ENCODE measurements at places on chromosomes 13 and 19. TPM values are rescaled to one million over a fixed set of nuclear protein-coding genes. Genes with fewer than 3 reads are reported as not detected.

The ZNF578 gene
- total RNA-seq, result 0.34 TPM

DNA sequence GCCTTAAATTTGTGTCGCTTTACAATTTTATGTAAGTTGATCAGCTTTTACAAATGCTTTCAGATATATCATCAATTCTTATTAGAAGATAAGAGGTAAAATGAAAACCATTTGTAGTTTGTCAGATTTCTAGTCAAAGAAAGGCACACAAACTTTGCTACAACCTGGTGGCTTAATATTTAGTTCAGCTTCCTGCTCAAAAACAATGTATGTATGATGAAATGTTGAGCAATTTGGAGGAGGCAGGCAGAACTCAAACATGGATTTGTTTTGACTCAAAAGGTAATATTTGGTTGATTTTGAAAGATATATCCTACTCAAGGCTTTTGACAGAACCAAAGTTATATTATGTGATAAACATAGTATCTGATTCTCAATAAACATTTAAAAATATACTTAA is 24.2 kb downstream of the NEK5 start:
- DNase-seq, result no peak

GRCh38 chr13:110648848-110649421 is 33.6 kb downstream of the NAXD start:
- no peak for DNase-seq

DNA sequence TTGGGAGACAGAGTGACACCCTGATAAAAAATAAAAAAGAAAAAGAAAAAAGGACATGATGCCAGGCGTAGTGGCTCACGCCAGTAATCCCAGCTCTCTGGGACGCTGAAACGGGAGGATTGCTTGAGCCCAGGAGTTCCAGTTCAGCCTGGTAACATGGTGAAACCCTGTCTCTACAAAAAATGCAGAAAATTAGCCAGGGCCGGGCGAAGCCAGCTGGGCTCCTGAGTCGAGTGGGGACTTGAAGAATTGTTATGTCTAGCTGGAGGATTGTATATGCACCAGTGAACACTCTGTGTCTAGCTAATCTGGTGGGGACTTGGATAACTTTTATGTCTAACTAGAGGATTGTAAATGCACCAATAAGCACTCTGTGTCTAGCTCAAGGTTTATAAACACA is 32.3 kb downstream of the TMPRSS9 start:
- DNase-seq, result no peak

The MEIOSIN gene
- not detected for total RNA-seq

The KRTDAP gene
- total RNA-seq, result 3.3 TPM

The FFAR2 gene
- total RNA-seq, result not detected

DNA sequence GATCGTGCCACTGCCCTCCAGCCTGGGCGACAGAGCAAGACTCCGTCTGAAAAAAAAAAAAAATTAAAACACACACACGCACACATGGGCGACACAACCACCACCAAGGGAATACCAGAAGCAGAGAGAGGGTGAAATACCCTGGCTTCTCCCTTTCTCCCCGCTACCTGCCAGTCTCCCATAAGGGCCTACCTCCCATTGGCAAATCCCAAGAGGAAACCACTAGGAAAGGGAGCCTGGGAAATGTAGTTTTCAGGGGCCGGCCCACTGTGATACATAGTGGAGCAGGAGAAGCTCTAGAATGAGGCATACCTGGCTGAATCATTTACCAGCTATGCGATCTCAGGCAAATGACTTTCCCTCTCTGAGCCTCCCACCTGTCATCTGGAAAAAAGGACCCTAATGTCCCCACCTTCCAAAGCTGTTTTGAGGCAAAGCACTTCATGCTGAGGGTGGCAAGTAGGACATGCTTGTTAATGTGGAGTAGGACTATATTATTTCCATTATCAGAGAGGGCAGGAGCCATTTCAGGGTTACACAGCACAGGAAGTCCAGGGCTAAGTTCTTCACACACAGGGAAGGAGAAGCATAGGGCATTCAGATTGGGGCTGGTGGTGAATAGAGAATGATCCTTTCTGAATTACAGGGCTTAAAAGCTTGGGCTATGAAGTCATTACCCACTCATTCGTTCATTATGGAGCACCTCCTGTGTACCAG is 14.3 kb upstream of the HNRNPUL1 start:
- DNase-seq, result no peak

GRCh38 chr19:15449620-15450527 is at the start of gene WIZ:
WIZ (minus strand) TSS chr19:15449956; CDS start chr19:15448307, 1,649 bp downstream.
- peak; percentile 80 for DNase-seq

- no peak for DNase-seq
These were observed 78.8 kb upstream of the UBL3 start for GRCh38 chr13:29929062-29929847.

DNA sequence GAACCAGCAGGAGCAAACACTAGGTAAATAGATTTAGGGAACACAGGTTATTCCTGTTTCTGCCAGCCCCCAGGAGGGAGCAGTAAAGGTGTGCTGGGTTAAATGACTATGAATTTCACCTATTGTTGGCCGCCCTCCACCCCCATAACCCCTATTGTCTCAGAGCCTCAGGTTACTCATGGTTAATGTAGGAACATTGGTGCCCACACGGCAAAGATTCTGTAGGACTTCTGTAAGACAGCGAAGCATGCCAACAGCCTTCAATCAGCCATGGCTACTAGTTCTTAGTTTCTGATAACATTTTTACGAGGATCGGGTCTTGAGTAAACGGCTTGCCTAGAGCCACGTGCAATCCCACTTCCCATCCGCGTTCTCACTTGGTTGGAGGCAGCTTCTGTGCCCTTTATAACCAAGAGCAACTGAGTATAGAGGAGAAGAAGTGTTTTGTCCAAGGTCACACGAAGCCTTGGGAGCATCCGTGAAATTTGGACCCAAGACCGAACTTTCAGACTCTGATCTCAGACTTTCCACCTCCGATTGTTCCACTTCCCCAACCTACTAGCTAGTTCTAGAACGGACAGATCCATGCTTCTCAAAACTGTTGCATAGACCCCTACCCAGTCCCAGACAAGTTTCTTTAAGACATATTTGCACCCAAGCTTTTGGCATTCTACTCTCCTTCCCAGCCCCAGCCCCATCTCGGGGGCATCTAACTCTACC is 5.1 kb upstream of the CACNG8 start:
- DNase-seq, result no peak

The TYROBP gene
- not detected for total RNA-seq

- no peak for DNase-seq
These were observed 1.2 kb upstream of the GRIK5 start for GRCh38 chr19:42071247-42071646.

The ZNF816 gene
- total RNA-seq, result 15.7 TPM

- no peak for DNase-seq
These were observed 95.2 kb downstream of the USP12 start for GRCh38 chr13:27076421-27076820.

- DNase-seq, result no peak
These were observed 8.4 kb upstream of the CYP2B6 start for GRCh38 chr19:40982594-40983101.

DNA sequence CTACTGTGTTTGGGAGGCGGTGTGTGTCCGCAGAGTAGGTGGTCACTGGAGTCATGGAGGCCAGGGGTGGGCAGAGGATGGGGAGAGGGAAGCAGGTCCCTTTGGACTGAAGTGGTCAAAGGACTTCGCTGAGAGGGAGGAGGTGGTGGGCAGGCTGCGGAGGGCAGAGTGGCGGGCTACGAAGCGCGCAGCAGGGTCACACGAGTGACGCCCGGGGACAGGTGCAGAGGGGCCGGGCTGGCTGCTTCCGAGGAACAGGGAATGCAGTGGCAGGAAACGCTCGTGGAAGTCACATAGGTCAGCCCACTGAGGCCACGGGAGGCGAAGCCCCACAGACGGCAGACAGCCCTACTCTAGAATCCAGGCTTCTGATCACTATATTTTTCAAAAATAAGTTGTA is 111.5 kb downstream of the URI1 start:
- no peak for DNase-seq
